ENCODE measurements at places on chromosomes 7 and 10.

DNA sequence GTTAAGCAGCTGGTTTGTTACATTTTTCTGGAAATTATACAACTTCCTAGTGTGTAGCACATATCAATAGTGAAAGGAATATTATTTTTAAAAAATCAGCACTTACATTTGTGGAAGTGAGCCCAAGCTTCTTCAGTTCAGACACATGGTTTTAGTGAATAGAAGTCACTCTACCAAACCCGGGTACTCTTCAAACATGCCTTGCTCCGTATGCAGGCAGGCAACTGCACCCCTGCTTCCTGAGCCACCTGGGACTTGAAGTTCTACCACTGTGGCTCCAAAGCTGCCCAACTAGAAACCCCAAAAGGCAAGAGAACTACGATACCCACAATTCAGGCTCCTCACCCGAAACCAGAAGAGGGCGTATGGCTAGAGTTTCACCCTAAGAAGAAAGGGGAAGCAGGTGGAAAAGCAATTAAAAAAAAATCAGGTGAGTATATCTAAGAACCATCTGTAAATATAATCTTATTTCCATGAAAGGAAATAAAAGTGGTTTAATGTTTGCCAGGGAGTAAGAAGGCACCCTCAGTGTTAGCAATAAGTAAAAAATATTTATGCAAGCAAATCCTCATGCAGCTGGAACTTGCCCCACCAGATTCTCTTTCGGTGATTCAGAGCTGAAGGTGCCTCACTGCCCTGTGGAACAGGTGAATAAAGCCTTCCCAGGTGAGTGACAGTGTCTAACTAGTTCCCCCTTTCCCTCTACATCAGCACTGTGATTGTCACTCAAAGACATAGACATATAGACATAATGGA, at the start of gene MACC1:
Gene MACC1 (minus strand): TSS at position 192 of the 756 bp plus-strand sequence. CDS start 55,522 bp downstream, outside the sequence.
- DNase-seq, result no peak

DNA sequence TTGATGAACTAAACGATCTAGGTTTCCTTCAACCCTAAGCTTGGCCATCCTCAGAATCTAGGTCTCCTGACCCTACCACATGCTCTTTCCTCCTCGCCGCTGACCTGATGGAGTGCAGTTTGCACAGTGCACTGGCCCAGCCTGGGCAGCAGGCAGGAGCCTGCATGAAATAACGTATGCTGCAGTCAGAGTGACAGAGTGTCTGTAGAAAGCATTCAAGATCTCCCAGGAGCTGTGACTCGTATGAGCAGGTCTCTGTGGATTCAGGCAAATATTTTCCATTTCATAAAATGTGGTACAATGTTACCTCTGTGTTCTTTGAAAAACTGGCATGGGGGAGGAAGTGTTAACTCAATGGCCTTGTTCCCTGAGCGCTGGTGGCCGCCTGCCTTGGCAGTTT, 441.8 kb downstream of the RPS24 start:
- DNase-seq, result no peak

DNA sequence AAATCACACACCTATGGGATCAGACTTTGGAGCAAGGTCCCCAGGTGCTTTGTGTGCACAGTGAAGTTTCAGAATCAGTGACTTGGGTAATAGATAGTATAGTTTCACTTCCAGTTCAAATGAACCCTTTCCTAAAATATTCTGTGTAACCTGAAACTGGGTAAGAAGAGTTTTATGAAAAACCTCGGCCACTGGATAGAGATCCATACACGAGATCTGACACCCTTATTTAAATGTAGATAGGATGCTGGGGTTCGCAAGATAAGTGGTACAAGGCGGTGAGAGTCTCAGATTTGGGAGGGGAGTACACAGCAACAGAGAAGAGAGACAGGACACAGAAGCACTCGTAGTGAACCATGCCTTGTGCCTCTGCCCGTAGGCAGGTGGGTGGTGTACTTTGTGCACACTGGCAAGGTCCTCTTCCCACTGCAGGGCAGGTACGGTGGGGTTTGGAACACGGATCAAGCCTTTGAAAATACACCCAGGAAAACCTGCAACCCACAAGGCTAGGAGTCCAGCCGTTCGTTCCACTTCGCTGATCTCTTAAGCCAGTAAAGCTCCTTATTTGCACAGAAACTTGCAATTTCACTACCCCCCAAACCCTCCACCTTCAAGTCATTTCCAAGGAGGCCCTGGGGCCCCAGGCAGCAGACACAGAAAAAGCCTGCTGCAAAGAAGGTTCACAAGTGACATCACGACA, 162.8 kb downstream of the USP6NL start:
- no peak for DNase-seq

DNA sequence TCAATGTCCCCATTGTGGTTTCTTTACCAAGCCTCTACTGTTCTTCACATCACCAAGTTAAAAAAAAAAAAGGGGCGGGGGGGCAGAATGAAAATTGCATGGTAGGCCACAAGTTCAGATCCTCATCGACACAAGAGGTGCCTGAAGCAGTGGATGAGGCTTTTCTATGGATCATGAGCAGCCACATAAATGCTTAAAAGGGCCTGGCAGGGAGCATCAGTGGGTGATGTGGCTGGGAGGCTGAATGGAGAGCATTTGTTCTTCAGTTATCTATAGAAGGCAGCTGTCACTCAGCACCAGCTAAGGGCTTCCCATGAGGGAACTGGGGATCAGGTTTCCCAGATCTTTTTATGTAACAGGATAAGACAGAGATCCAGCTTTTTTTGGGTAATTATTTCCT, 117.9 kb downstream of the CFTR start:
- DNase-seq, result no peak

GRCh38 chr7:10707519-10707918, 266.2 kb upstream of the PHF14 start:
- DNase-seq, result no peak

- DNase-seq, result no peak
Observed at GRCh38 chr7:91019686-91020385, 244.4 kb upstream of the FZD1 start.

GRCh38 chr7:105838627-105839231, 37.7 kb downstream of the ATXN7L1 start:
- DNase-seq, result no peak

GRCh38 chr10:72107325-72108003, 19.1 kb upstream of the SPOCK2 start:
- no peak for DNase-seq
